CD4-positive, CD25-positive, alpha-beta regulatory T cell (primary cell): ENCODE measurements at places on chromosomes 7 and 10. TPM values are rescaled to one million over a fixed set of nuclear protein-coding genes. Genes with fewer than 3 reads are reported as not detected.
A peak's percentile ranks its signal among the peaks of the same experiment; 100 is the strongest.

Gene CTAGE15
- 1.2 TPM for total RNA-seq

Gene CD36
- 0.52 TPM for total RNA-seq

Gene RAMP3
- not detected for total RNA-seq

Gene LCOR
- 63.1 TPM for total RNA-seq

Gene LIPJ
- total RNA-seq: not detected

Gene DRGX
- total RNA-seq: not detected

Gene NEURL1
- total RNA-seq: 1.1 TPM

Gene SOSTDC1
- not detected for total RNA-seq

DNA sequence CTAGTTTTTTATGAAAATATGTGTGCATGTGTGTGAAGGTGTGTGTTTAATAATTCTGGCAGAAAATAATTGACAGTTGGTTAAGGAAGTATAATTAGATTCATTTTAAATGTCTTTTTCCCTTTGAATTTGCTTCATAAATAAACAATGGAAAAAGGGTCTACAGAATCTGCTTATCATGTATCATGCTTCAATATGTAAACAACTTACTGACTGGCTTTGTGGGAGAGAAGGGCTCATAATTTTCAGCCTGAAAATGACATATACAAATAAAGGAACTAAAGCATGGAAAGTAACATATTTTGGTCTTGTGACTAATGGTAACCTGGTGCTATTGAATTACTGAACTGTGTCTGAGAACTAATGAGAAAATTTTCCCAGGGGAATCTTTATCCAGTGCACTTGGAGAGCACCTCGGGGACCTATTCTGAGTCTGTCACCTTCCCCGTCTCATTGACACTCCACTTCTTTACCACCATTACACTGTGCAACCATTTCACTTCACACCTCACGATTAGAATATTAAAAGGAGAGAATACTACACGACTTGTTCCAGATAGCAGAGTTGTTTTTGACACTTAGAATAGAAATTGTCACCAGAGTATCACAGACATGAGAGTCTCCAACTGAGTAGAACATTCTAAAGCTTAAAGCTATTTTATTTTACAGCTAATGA is 298.6 kb downstream of the TFEC start:
- H3K4me3 ChIP-seq: no peak overlapping the region
- H3K27ac ChIP-seq: no peak overlapping the region
- H3K4me1 ChIP-seq: no peaks in the 10 kb centered on the region
- H3K36me3 ChIP-seq: no peaks in the 10 kb centered on the region
- no peak for DNase-seq

DNA sequence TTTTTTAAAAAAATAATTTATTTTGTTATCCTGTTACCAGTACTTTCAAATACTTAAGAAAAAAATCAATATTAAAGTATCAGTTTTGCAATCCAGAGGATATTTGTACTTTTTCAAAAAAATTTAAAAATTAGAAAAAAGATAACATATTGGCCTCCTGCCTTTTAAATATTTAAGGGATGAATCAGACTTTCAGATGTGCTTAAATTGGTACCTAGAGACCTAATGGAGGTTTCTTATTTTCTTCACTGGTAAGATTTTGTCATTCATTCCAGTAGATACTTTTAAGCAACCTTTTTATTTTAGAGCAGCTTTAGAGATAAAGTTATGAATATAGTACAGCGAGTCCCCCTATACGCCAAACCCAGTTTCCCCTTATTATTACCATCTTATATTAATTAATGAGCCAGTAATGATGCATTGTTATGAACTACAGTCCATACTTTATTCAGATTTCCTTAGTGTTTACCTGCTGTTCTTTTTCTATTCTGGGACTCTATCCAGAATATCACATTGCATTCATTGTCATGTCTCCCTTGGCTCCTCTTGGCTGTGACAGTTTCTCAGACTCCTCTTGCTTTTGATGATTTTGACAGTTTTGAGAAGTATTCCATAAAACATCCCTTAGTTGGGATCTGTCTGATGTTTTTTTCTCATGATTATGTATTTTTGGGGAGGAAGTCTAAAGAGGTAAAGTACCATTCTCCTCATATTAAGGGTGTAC is 34.2 kb downstream of the BICC1 start:
- no peaks in the 10 kb centered on the region for H3K36me3 ChIP-seq
- no peak overlapping the region for H3K27ac ChIP-seq
- DNase-seq: no peak
- H3K4me3 ChIP-seq: no peak overlapping the region

DNA sequence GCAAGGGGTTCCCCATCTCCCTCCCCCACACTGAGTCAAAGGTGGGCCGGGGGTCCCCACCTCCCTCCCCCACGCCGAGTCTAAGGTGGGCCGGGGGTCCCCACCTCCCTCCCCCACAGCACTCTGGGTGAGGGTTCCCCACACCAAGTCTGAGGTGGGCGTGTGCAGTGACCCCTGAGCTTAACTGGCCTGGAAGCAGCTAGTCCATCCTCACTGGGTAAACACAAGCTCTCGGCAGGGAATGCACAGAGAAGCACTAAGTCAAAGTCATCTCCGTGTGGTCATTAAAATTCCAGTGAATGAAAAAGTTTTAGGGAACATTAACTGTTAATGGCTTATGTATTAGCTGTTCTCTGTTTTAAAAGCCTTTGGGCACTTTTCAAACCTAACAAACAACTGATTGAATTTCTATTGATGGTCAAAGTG is 43.7 kb upstream of the PRKAR1B start:
- H3K27ac ChIP-seq: no peak overlapping the region
- no peak for DNase-seq
- peaks cover 8% of the 10 kb centered on the region for H3K36me3 ChIP-seq
- no peaks in the 10 kb centered on the region for H3K27me3 ChIP-seq
- H3K4me1 ChIP-seq: no peaks in the 10 kb centered on the region

GRCh38 chr7:42843205-42843800 is 68.6 kb downstream of the C7orf25 start:
- H3K36me3 ChIP-seq: no peaks in the 10 kb centered on the region
- no peak overlapping the region for H3K27ac ChIP-seq
- H3K4me1 ChIP-seq: no peaks in the 10 kb centered on the region
- no peak for DNase-seq
- H3K4me3 ChIP-seq: no peak overlapping the region

GRCh38 chr7:42734568-42734967 is 177.3 kb downstream of the C7orf25 start:
- no peak overlapping the region for H3K27ac ChIP-seq
- H3K27me3 ChIP-seq: no peaks in the 10 kb centered on the region
- H3K36me3 ChIP-seq: no peaks in the 10 kb centered on the region

GRCh38 chr10:74949843-74950765 is 123.7 kb downstream of the KAT6B start:
- no peak overlapping the region for H3K27ac ChIP-seq
- no peak overlapping the region for H3K4me3 ChIP-seq
- no peaks in the 10 kb centered on the region for H3K36me3 ChIP-seq
- H3K27me3 ChIP-seq: no peaks in the 10 kb centered on the region
- no peak for DNase-seq

DNA sequence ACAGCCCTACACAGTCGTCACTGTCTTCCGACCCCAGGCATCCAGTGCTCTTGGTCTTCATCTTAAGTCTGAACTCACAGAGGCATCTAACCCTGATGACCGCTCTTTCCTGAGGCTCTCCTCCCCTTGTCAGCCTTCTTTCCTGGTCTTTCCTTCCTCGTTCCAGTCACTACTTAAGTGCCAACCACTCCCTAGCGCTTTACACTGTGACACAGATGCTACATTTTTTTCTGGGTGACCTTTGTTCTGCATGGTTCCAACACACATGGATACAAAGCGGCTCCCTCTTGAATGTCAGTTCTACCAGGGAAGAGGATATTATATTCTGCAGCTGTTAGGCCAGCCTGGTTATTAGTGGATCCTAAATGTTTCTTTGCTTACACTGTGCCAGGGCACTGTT is 12.7 kb downstream of the YWHAG start:
- H3K27ac ChIP-seq: no peak overlapping the region
- no peak for DNase-seq
- H3K4me3 ChIP-seq: no peak overlapping the region
- peaks cover 48% of the 10 kb centered on the region for H3K36me3 ChIP-seq

GRCh38 chr7:37901236-37901827 is 15.3 kb downstream of the SFRP4 start:
- DNase-seq: no peak
- no peaks in the 10 kb centered on the region for H3K36me3 ChIP-seq
- no peaks in the 10 kb centered on the region for H3K4me1 ChIP-seq
- H3K27me3 ChIP-seq: no peaks in the 10 kb centered on the region
- no peak overlapping the region for H3K4me3 ChIP-seq

GRCh38 chr10:62244088-62244487 is 24.6 kb downstream of the RTKN2 start:
- H3K4me3 ChIP-seq: peak overlapping the region; percentile 74
- H3K27ac ChIP-seq: peak overlapping the region; percentile 76
- DNase-seq: no peak
- peaks cover 39% of the 10 kb centered on the region for H3K4me1 ChIP-seq
- H3K27me3 ChIP-seq: no peaks in the 10 kb centered on the region
- no peaks in the 10 kb centered on the region for H3K36me3 ChIP-seq

- H3K27ac ChIP-seq: no peak overlapping the region
- no peak for DNase-seq
- H3K27me3 ChIP-seq: no peaks in the 10 kb centered on the region
- no peaks in the 10 kb centered on the region for H3K4me1 ChIP-seq
- no peaks in the 10 kb centered on the region for H3K36me3 ChIP-seq
Measured at GRCh38 chr7:34128762-34129161, 223.4 kb downstream of the BMPER start.

GRCh38 chr10:79137300-79137756 is 68.6 kb downstream of the ZMIZ1 start:
- DNase-seq: no peak
- H3K27me3 ChIP-seq: no peaks in the 10 kb centered on the region
- H3K27ac ChIP-seq: peak overlapping the region; percentile 61
- peaks cover 6% of the 10 kb centered on the region for H3K36me3 ChIP-seq

GRCh38 chr10:5609952-5610616 is 56.3 kb downstream of the ASB13 start:
- H3K4me3 ChIP-seq: no peak overlapping the region
- no peaks in the 10 kb centered on the region for H3K36me3 ChIP-seq

- H3K27me3 ChIP-seq: no peaks in the 10 kb centered on the region
- no peaks in the 10 kb centered on the region for H3K36me3 ChIP-seq
- no peak overlapping the region for H3K4me3 ChIP-seq
- no peak for DNase-seq
- H3K27ac ChIP-seq: no peak overlapping the region
Measured at GRCh38 chr7:15662451-15662850, 24.0 kb downstream of the MEOX2 start.

GRCh38 chr10:131513901-131514300 is 202.4 kb upstream of the TCERG1L start:
- H3K27ac ChIP-seq: no peak overlapping the region
- DNase-seq: no peak
- no peak overlapping the region for H3K4me3 ChIP-seq
- H3K27me3 ChIP-seq: no peaks in the 10 kb centered on the region
- no peaks in the 10 kb centered on the region for H3K36me3 ChIP-seq
- H3K4me1 ChIP-seq: no peaks in the 10 kb centered on the region
